ENCODE measurements at places on chromosomes 6 and 20.

DNA sequence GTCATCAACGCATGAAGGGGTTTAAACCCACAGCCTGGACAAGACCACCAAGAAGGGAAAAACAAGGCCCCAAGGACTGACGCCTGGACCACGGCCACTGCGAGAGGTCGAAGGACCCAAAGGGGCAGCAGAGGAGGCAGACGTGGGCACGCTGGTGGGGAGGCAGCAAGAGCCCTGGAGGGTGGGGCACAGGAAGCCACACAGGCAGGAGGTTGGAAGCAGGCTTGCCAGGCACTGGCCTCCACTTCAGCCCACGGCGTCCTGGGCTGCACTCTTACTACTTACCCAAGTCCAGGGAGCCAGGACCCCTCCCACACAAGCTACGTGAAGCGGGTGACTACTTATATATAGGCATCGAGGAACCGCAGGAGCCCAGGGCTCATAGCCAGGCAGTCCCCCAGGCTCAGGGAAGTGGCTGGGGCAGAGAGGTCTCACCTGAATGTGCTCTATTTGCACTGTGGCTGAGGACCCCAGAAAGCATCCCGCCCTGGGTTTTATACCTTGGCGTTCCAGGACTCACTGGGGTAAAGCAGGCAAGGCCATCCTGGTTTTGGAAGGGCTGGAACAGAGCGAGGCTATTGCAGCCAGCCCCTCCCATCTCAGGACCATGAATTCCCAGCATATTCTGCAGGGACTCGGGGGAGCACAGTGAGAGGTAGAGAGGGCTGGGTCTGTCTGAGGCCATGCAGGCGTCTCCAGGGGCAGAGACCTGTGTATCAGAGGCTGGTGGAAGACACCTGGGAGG lies 113.8 kb upstream of the AFDN start:
- DNase-seq: no peak

DNA sequence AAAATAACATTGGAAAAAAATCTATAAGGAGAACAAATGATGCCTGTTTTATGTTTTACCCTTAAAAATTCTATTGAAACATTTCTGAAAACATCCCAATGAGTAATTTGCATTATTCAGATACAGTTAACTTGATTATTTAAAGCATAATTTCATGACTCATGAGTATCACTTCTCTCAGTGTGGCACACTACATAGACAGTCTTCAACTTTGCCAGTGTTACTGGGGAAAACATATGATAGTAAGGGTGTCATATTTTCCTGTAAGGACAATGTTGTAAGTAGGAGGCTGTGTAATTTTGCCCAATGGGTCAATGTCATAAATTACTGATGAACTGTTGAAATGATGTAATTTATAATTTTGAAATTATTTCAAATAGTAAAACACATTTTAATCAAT lies 125.5 kb downstream of the PHACTR1 start:
- DNase-seq: no peak

DNA sequence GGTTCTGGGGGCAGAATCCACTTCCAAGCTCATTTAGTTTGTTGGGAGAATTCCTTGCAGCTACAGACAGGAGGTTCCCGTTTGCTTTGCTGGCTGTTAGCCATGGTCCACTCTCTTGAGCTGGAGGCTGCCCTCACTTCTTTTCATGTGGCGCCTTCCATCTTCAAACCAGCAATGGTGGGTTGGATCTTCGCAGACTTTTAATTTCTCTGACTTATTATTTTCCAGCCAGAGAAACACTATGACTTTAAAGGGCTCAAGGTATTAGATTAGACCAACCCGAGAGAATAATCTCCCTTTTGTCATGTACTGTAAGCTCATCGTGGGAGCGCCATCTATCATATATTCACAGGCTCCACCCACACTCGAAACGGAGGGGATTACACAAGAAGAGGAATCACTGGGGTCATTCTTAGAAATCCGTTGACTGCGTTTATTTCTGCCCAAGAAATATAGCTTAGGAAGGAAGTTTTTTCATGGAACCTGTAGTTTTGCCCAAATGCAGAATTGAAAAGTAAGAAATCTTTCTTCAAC lies 38.9 kb downstream of the SAMD5 start:
- DNase-seq: no peak

- DNase-seq: no peak
These were observed 63.9 kb downstream of the FAM83B start for GRCh38 chr6:54910431-54910884.

GRCh38 chr6:75746221-75746620 lies 2.8 kb upstream of the MYO6 start:
- DNase-seq: no peak
